ENCODE measurements at places on chromosomes 12 and 14. TPM values are rescaled to one million over a fixed set of nuclear protein-coding genes. Genes with fewer than 3 reads are reported as not detected.

Gene ZNF10
- 4.2 TPM for total RNA-seq

Gene HAL
- total RNA-seq: not detected

Gene PLEKHH1
- 0.33 TPM for total RNA-seq

Gene RASSF8
- total RNA-seq: 79.4 TPM

Gene SLC41A2
- 4.6 TPM for total RNA-seq

Gene ACOT6
- total RNA-seq: 0.29 TPM

Gene TRHDE
- under 0.01 TPM for total RNA-seq

Gene OAS2
- 3.3 TPM for total RNA-seq

Gene CD27
- total RNA-seq: not detected

Gene CNTN1
- under 0.01 TPM for total RNA-seq

Gene SERPINA3
- total RNA-seq: not detected

Gene LLPH
- total RNA-seq: 3.3 TPM

Gene PRR4
- 0.76 TPM for total RNA-seq

Gene SLC38A4
- 0.33 TPM for total RNA-seq

Gene SLC25A21
- 1.3 TPM for total RNA-seq

Gene CCNT1
- total RNA-seq: 34.9 TPM

Gene PLEKHA5
- 12.7 TPM for total RNA-seq

Gene RPGRIP1
- not detected for total RNA-seq

Gene OR6C6
- total RNA-seq: not detected

Gene STYX
- 41.6 TPM for total RNA-seq

Gene MYH6
- not detected for total RNA-seq

Gene INSM2
- total RNA-seq: not detected

Gene FAM186B
- 0.65 TPM for total RNA-seq

Gene SOAT2
- not detected for total RNA-seq

Gene AQP6
- total RNA-seq: not detected

Gene PRB2
- total RNA-seq: not detected

Gene CYP27B1
- 0.67 TPM for total RNA-seq

Gene CPNE8
- total RNA-seq: 29.2 TPM

Gene CCDC197
- total RNA-seq: not detected

Gene CAPZA3
- not detected for total RNA-seq

Gene PLA2G1B
- not detected for total RNA-seq

Gene WNT1
- total RNA-seq: not detected

Gene TMCC3
- 16.0 TPM for total RNA-seq

Gene ETFBKMT
- 2.4 TPM for total RNA-seq

Gene BMP4
- 103 TPM for total RNA-seq

Gene GYS2
- total RNA-seq: not detected

Gene USP44
- 2.0 TPM for total RNA-seq

Gene TBC1D30
- 14.0 TPM for total RNA-seq

Gene KLRC1
- not detected for total RNA-seq

Gene CLEC4D
- total RNA-seq: not detected

Gene TRAF3
- total RNA-seq: 27.3 TPM

Gene PLXNC1
- under 0.01 TPM for total RNA-seq

Gene CSRP2
- 6.5 TPM for total RNA-seq

Gene NXPH4
- total RNA-seq: 0.19 TPM

Gene SCN8A
- total RNA-seq: 2.5 TPM

All from vein endothelial cell (primary cell).